ENCODE measurements at places on chromosomes 2 and 18. TPM values are rescaled to one million over a fixed set of nuclear protein-coding genes. Genes with fewer than 3 reads are reported as not detected.

The ANKRD29 gene
- 16.9 TPM for total RNA-seq

The LINC00305 gene
- not detected for total RNA-seq

The COL3A1 gene
- 35,960 TPM for total RNA-seq

DNA sequence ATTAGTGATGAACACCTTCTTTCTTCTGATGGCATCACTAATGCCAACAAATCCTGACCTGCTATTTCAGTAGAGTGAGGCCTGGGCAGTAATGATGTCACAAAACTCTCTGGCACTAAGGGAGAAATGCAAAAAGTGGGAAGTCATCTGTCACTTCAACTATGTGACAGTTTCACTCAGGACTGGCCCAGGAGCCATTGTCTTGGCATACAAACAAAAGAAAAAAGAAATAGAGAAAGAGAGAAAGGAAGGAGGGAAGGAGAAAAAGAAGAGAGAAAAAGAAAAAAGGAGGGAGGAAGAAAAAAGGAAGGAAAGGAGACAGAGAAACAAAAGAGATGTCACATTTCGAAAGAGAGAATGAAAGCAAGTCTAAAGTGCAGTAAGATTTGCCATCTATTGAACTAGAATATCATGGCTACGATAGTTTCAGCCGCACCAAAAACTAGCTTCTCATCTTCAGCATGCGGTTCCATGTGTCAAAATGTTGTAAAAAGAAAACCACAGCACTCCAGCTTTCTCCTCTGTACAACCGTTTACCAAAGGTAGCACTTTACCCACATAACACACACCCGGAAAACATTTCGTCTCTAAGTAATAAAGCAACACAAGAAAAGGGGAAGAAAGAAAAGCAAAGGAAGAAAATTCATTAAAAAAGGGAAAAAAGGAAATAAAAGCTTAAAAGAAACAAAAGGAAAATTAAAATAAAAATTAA lies 50.1 kb downstream of the CD226 start:
- DNase-seq = no peak

- DNase-seq = no peak
Observed at GRCh38 chr2:25981596-25982272, 563 bp downstream of the KIF3C start.

DNA sequence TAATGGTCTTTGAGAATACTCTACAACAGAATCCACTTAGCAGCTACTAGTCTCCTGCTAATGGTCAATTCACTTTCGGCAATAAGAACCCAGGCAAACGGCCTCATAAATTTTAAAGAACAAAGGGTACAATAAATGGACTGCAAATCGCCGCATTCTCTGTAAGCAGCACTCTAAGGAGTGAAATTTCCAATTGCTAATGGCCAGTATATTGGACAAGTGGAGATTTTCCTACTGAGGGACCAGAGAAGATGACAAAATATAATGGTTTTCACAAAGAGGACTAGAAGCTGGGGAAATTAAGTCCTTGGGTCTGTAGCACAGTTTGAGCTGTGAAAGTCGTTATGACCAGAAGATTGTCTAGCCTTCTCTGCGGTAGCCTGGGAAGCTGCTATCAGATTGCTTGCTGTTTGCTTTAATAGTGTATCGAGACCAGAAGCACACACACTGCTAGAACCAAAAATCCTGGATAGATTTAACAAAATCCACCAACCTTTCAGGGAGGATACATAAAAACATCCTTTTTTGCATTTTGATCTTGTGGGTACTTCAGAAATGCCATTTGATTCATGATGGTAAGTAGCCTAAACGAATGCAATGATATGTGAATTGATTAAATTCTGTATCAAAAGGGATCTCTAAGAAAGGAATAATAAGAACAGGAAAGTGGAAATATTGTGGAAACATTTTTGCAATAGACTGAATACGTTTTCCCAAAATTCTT lies 53.6 kb upstream of the ATP8B1 start:
- no peak for DNase-seq

The PRKAG3 gene
- total RNA-seq = not detected

GRCh38 chr18:48575658-48576456 lies 37.0 kb downstream of the CTIF start:
- no peak for DNase-seq

GRCh38 chr18:37653618-37654017 lies 88.0 kb upstream of the CELF4 start:
- no peak for DNase-seq

- no peak for DNase-seq
Observed at GRCh38 chr2:74489906-74490305, 7.0 kb downstream of the TTC31 start.

Data from umbilical cord (tissue), 2 donors.